ENCODE measurements at places on chromosomes 13 and 19. TPM values are rescaled to one million over a fixed set of nuclear protein-coding genes. Genes with fewer than 3 reads are reported as not detected.

GRCh38 chr13:89687066-89687465 lies 1660.4 kb upstream of the MIR17HG start:
- no peak for DNase-seq

- no peak for DNase-seq
Measured at GRCh38 chr19:39078436-39079200, 5.5 kb upstream of the ACP7 start.

DNA sequence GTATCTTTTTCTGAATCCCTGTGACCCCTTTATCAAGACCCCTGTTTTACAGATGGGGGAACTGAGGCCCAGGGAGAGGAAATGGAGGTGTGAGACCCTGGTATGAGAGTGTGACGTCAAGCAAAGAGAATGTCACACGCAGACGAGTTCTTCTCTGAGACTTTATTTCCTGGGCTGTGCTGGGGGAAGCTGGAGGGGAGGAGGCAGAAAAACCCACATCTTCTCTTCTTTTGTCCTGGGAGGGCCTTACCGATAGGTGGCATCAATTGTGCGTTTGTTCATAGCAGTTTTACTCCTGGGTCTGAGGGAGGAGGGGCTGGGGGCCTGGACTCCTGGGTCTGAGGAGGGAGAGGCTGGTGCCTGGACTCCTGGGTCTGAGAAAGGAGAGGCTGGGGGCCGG lies 4.9 kb upstream of the KLK15 start:
- no peak for DNase-seq

CD320 gene
- total RNA-seq: 20.4 TPM

DNA sequence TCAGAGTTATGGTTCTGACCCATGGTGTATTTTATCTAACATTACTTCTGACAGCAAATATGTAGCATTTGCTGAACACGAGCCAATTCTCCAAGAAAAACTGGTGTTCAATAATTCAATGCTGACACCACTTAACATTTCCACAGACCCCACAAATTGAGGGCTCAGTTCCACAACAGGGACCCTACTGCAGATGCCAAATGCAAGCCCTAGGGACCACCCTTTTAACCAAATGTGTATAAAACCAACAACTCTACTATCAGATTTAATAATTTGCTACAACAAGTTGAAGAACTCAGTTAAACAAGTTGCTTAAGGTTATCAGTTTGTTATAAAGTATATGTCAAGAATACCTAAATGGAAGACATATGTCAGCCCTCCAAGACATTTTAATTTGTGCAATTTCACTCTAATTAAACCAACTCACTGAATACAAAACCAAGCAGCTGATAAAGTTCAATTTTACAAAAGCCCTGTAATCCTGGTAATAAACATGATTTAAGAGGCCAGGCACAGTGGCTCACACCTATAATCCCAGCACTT lies 6.7 kb downstream of the ZNF44 start:
- no peak for DNase-seq

DNA sequence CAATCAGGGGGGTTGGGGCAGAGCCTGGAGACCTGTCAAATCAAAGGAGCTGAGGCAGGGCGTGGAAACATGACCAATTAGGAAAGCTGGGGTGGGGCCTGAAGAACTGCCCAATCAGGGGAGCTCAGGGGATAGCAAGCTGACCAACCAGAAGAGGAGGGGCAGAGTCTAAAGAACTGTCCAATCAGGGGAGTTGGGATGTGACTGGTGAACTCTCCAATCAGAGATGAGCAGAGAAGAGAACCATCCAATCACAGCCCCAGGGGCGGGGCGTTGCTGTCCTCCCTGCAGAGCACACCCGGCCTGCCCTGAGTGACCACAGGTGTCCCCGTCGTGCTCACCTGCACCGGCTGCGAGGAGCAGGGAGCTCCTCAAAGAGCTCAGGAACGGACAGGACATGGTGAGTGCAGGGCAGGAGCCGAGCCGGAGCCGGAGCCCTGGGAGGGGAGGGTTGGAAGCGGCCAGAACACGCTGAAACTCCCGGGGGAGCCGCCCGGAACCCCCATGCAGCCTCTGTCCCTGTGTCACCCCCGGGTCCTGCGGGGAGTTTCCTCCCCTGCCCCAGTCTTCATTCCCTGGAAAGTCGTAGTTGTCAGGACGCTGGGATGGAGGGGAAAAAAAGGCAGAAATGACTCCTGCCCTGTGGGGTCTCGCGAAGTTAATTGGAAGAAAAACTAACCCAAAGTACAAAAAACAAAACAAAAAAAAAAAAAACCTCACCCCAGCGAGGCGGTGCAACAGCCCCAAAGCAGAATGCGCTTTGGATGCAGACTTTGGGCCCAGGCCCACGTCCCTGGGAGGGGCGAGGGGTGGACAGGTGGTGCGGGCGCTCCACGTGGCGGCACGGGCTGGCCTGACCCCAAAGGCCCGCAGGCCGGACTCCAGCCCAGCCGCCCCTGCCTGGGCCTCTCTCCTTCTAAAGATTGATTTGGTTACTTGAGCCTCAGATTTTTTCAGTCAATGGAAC lies at the start of gene ZNF556:
ZNF556 (plus strand) TSS at position 311 of the 967 bp plus-strand sequence; CDS start at position 398, 87 bp downstream.
- DNase-seq: no peak

- no peak for DNase-seq
Measured at GRCh38 chr19:15439078-15439799, 10.5 kb downstream of the WIZ start.

GRCh38 chr19:37095859-37096258 lies 17.6 kb downstream of the ZNF420 start:
- no peak for DNase-seq

ZNF471 gene
- 1.2 TPM for total RNA-seq

DNA sequence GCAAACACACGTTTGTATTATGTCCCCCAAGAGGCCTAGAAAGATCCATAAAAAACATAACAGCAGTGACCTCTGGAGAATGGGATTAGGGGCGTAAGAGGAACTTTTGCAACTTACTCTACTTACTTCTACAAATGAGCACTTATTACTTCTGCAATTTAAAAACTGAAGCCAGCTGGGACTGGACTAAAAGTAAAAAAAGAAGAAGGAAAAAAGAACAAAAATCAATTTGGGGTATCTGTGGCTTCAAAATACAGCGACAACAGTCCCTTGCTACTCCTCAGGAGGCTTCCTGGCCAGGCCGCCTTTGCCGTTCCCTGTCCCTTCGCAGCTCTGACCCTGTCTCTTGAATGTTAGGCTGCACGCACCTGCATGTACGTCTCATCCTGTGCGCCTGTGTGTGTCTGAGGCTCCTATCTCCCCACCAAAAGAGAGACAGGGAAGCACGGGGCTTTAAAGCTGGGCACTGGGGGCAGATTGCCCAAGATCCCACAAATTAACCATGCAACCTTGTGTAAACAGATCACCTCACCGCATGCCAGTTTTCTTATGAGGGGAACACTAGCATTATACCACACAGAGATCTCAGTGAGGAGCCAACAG lies 12.1 kb upstream of the FKRP start:
- no peak for DNase-seq

DNA sequence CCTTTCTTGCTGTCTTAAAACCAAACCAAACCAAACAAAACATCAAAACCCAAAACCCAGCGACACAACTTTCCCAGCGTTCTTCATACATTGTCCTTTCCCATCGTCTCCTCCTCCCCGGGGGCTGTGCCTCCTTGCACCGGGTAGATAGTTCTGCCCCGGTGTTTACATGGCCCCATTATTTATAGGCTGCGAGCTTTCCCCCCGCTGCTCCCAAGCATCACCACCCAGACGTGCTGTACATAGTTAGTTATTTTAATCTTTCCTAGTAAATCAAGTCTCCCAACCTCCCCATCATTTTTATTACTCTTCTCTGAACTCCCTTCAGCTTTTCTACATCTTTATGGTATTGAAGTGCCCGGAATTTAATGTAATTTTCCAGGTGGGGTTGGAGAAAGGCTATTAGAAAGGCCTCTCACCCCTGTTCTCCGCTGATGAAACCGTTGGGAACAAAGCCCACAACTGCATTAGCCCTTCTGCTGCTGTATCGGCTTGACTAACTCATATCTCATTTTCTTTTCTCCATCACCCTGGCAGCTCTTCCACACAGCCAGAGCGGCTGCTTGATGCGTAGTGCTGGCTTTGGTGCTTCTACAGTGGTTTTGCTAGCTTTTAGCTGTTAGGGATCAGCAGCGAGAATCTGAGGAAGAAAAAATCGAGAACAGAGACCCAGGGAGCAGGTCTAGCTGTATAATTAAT lies 53.1 kb downstream of the FGF9 start:
- no peak for DNase-seq

- no peak for DNase-seq
Measured at GRCh38 chr13:41509971-41510370, 52.6 kb downstream of the RGCC start.

- DNase-seq: no peak
Measured at GRCh38 chr19:21314676-21315075, 14.5 kb downstream of the ZNF708 start.

DNA sequence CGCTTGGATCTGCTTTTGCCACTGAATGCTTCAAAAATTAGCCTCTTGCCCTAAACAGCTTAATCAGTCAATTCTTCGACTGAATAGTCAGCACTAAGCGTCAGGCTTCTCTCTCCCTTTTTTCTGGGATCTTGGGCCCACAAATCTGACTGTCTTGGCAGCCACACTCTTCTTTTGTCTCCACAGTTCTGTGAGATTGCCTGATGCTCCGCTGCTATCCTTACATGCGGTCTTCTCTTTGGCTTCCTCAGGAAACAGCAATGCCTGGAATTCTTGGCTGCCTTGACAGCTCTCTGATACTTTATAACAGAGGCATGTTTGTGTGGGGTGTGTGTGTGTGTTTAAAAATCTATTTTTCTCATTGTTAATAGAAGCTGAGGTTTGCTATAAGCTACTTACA lies 32.6 kb downstream of the ERCC5 start:
- DNase-seq: peak; percentile 30

ICAM5 gene
- not detected for total RNA-seq

IZUMO2 gene
- total RNA-seq: not detected

SIGLECL1 gene
- not detected for total RNA-seq

TNNI3 gene
- total RNA-seq: not detected

DNA sequence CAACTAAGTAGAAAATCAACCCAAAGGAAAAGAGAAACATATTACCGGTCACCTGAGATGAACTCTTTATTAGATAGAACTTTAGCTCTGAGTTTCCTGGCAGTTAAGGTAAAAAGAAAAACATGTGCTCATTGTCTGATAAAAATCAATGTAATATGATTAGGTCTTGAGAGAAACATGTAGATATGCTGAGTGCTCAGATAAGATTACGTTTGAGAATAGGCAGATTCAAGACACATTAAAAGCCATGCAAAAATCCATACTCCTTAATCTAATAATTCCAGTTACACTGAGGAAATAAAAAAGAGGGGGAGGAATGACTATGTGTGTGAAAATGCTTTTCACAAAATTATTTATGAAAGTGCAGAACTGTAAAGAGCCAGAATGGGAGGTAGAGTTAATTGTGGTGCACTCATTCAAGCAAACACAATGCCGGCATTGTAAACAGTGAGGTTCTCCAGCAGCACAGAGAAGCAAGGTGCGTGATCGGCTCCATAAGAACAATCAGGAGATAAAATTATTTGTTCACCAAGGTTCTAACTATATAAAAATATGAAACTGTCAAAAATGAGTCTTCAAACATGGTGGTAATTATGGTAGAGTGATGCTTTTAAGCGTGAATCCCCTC lies 88.8 kb downstream of the MBNL2 start:
- no peak for DNase-seq

GRCh38 chr13:45903051-45903813 lies 51.7 kb upstream of the SIAH3 start:
- DNase-seq: no peak

SPTBN4 gene
- total RNA-seq: 2.2 TPM

ZNF112 gene
- total RNA-seq: 9.7 TPM

PABPC3 gene
- total RNA-seq: not detected

GRCh38 chr13:69389899-69390298 lies 717.7 kb upstream of the ATXN8OS start:
- DNase-seq: no peak

KLK15 gene
- total RNA-seq: not detected

GRCh38 chr19:7900401-7900870 lies 3.2 kb upstream of the MAP2K7 start:
- no peak for DNase-seq

- peak; percentile 85 for DNase-seq
Measured at GRCh38 chr19:40623403-40624251, 22.5 kb downstream of the LTBP4 start.

DNA sequence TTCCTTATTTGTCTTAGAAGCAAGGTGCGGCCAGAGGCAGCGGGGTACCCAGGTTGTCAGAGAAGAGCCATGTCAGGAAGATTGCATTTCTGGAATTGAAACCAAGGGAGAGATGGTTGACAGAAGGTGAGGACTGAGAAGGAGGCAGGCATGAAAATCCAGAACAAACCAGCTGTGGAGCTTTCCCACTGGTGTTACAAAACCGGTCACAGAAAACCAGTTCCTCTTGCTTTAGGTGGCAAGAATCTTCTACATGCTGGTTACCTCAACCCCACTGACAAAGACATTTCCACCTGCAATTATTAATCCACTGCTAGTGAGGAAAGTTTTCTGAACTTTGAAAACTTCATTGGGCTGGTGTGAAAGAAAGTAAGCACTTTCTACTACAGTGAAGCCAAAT lies 64.0 kb upstream of the MED4 start:
- peak; percentile 51 for DNase-seq

PEAK3 gene
- 0.87 TPM for total RNA-seq

DNA sequence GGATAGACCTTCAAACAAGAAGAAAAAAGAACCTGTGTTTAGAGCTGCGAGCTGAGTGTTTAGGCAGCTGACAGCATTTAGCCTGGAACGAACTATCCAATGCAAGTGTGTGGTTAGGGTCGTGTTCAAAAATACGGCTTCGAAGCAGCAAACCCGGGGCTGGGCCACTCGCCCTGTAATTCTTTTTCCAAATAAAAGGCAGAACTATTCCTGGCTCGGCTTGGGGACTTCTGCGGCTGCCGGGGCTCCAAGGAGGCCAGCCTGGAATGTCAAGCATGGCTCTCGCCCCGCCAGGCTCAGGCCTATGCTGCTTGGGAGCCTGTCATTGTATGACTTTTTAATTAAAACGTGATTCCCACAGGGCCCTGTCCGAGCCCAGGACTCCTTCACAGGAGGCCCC lies 51.7 kb upstream of the KLF2 start:
- no peak for DNase-seq

DNA sequence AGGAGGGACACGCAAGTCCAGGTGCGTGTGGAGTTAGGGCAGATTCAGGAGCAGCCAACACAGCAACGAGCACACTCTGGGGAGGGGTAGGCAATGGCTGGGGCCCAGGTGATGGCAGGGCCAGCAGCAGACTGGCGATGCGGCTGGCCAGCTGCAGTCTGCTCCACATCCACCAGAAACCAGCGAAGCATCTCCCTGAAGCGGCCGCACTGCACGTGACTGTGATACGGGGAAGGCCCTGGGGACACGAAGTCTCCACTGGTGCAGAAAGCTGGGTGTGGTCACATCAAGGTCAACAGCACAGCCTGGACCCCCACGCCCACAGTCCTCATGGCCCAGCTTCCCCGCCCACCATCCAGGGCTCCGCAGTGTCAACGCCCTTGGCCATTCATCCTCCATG lies 21.3 kb upstream of the EPHX3 start:
- DNase-seq: no peak

GRCh38 chr13:91368676-91369440 lies 21.4 kb downstream of the MIR17HG start:
- DNase-seq: no peak

GRCh38 chr19:2793126-2793525 lies 7.8 kb downstream of the THOP1 start:
- DNase-seq: no peak

PSG1 gene
- not detected for total RNA-seq

GRCh38 chr19:32540621-32541020 lies 40.4 kb upstream of the PDCD5 start:
- no peak for DNase-seq

GFY gene
- not detected for total RNA-seq

GRCh38 chr19:55319785-55320184 lies 5.4 kb downstream of the TMEM150B start:
- peak; percentile 79 for DNase-seq

All from stomach (tissue), 19 donors.